Osteoblast (primary cell): ENCODE measurements at places on chromosomes 3 and 15.

GRCh38 chr15:46229263-46229662 is 594.4 kb downstream of the SQOR start:
- H3K4me1 ChIP-seq = no peaks in the 10 kb centered on the region
- no peak for DNase-seq
- no peak overlapping the region for H3K27ac ChIP-seq
- H3K36me3 ChIP-seq = no peaks in the 10 kb centered on the region

DNA sequence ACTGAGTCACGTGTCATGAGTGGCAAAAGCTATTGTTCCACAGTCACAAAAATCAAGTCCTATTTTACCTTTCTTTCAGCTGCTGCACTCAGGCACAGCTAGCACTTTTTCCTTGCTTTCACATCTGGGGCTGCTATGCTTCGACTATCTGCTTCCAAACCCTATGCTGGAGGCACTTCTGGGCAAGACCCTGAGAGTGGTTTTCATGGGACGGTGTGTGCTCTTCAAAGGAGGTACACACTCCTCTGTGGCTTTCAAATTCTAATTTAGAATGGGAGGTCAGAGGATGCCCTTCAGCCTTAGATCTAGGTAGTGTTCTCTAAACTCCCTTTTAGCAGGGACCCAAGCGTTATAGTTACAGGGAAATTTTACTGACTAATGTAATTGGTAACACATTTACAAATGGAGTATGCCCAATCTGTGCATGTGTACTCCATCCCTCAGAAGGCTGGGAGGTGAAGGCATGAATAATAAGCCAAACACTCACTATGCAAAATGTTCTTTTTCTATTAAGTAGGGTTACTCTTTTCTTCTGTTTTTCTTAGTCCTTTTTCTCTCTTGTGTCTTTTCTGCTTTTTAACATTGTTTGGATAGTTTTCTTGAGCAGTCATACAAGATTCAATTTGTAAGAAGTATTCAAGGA is 188.3 kb downstream of the LSAMP start:
- no peaks in the 10 kb centered on the region for H3K27me3 ChIP-seq
- H3K27ac ChIP-seq = no peak overlapping the region
- H3K4me3 ChIP-seq = no peak overlapping the region
- H3K36me3 ChIP-seq = no peaks in the 10 kb centered on the region

- no peak overlapping the region for H3K4me3 ChIP-seq
- peaks cover 42% of the 10 kb centered on the region for H3K4me1 ChIP-seq
- DNase-seq = peak; percentile 19
- H3K27ac ChIP-seq = no peak overlapping the region
- H3K36me3 ChIP-seq = peaks cover 55% of the 10 kb centered on the region
Measured at GRCh38 chr3:134481166-134481565, 4.6 kb downstream of the ANAPC13 start.

DNA sequence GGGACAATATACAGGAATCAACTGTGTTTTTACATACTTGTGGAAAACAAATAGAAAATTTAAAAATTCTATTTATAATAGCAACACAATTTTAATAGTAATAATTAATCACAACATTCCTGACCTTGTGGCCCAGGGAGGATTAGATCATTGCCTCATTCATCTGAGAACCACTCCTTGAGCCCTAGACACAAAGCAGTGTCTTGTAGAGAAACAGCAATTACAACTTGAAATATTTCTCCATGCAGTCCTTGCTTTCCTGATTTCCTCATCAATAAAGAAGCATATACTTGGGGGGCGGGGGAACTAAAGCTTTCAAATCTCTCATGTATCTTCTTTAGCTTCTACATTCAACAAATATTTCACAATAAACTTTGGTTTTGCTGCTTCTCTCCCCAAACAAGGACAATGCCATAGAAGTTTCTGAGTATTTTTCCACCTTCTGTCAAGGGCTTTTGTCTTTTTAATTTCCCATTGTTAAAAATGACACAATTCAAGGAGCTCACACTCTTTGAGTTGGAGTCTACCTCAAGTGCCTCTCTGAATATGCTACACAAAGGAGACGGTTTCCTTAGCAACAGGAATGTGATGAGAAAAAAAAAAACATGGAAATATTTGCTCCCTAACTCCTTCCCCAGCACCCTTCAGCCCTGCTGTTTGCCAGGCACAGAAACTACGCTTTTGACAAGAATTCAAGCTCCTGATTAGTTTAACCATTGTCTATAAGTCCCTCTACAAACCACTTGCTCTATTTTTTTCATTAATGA is 118.8 kb downstream of the ARPP21 start:
- H3K4me3 ChIP-seq = no peak overlapping the region
- H3K27ac ChIP-seq = no peak overlapping the region
- H3K36me3 ChIP-seq = no peaks in the 10 kb centered on the region
- DNase-seq = no peak
- H3K27me3 ChIP-seq = no peaks in the 10 kb centered on the region

- H3K27me3 ChIP-seq = no peaks in the 10 kb centered on the region
- no peak overlapping the region for H3K4me3 ChIP-seq
- H3K27ac ChIP-seq = no peak overlapping the region
Measured at GRCh38 chr3:117114517-117115265, 405.1 kb downstream of the TUSC7 start.

DNA sequence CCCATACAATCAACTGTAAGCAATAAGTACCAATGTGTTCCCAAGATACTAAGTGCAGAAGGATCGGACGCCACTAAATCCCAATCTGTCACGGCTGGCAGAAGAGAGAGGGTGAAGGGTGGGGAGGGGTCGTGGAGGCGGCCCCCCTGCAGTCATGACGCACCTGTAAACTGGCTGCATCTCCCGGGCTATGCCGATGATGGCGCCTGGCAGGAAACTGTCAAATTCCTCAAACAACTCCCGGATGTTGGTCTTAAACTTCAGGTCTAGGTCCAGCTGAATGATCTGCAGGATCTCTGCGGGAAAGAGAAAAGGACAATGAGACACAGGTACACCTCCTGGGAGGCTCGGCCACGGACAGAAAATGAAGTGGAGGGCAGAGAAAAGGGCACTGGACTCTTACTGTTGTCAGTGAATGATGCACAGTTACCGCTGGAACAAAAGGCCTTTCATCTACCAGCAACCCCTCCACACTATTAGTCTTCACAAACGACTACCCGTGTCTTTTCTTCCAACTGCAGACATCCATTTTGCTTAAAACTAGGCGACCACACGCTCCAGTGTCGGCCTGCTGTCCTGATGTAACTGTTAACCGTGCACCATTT is 114.6 kb downstream of the XXYLT1 start:
- no peaks in the 10 kb centered on the region for H3K36me3 ChIP-seq
- H3K27me3 ChIP-seq = no peaks in the 10 kb centered on the region
- no peak overlapping the region for H3K4me3 ChIP-seq
- peaks cover 56% of the 10 kb centered on the region for H3K4me1 ChIP-seq
- no peak overlapping the region for H3K27ac ChIP-seq

GRCh38 chr15:52218816-52219215 is 27.6 kb upstream of the GNB5 start:
- H3K27ac ChIP-seq = no peak overlapping the region
- DNase-seq = no peak
- no peaks in the 10 kb centered on the region for H3K36me3 ChIP-seq
- H3K27me3 ChIP-seq = no peaks in the 10 kb centered on the region

- H3K4me1 ChIP-seq = peaks cover 9% of the 10 kb centered on the region
- peak; percentile 84 for DNase-seq
- no peaks in the 10 kb centered on the region for H3K27me3 ChIP-seq
- H3K27ac ChIP-seq = no peak overlapping the region
- H3K4me3 ChIP-seq = no peak overlapping the region
Measured at GRCh38 chr3:37812499-37812896, 49.2 kb upstream of the CTDSPL start.

DNA sequence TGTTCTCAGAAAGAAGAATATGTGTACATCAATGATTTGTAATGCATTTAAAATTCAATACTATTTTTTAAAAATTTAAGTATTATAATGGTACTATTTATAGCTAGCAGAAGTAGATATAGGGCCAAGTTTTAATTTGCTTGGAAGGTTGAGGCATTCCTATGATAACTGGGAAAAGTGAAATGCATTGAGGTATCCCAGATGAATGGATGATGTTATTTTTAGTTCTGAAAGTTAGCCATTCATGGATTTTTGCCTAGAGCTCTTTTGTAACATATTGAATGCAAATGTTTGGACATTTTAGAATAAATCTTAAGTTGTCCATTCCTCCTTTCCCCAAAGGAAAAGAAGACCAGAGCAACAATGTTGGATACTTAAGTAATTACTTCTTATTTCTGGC is 47.6 kb downstream of the GAP43 start:
- no peak for DNase-seq
- no peaks in the 10 kb centered on the region for H3K36me3 ChIP-seq
- H3K27ac ChIP-seq = no peak overlapping the region

DNA sequence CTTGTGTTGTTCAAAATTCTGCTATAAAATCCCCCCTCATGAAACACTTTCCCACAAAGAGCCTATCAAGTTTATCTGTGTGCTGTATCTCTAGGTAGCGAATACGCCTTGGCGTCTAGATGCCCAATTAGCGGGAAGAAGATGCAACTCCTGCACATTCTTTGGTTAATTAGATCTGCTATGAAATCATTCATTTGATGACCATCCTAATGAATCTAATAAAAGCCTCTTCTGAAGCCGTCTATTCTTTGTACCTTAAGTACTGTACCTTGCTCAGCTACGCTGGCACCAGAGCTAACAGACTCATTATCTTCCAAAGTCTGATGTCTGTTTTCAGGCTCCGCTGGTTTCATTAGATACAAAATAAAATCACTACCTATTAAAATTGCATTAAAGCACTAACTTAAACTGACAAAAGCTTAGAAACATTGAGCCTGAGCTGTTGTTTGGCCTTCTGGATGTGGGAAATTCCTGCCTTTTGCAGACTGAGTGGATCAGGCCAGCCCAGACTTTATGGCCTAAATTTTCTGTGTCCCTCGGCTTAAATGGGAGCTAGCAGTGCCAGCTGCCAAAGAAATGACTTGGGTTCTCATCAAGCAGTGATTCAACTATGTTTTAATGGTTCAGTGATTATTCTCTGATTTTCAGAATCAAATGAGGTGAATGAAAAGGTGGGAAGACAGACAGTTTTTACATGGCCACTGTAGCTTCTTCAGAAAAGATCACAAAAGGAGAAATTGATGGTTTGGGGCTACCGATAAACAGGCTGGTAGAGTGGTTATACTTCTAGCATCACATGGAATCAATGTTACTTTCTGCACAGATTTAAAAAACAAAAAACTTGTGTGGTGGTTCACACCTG is 28.4 kb upstream of the CHST2 start:
- H3K4me3 ChIP-seq = no peak overlapping the region
- no peaks in the 10 kb centered on the region for H3K4me1 ChIP-seq
- no peak for DNase-seq
- no peaks in the 10 kb centered on the region for H3K27me3 ChIP-seq
- H3K36me3 ChIP-seq = no peaks in the 10 kb centered on the region

DNA sequence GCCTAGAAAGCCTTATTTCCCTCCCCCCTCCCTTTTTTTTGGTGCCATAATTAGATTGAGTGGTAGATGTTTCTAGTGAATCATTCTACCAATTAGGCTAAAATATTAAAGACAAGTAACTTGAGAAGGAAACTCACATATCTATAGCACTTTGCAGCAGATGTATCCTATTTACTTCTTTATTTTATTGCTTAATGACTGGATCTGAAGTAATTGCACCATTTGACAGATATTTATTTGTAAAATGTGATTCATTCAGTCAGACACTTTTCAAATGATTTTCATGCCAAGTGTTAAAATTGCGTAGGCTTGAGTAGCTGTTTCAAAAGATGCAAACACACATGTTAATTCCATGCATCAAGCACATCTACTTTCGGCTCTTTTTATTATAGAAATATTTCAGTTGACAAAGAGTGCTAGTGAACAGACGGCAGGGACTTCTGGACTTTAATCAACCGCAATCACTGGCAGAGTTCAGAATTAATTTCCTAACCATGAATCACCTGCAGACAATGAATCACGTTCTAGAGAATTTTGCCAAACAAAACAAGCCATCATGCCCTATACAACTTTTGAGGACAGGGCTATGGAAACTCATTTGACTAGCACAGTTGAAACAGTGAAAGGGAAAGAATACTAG is 636.8 kb downstream of the MECOM start:
- no peaks in the 10 kb centered on the region for H3K27me3 ChIP-seq
- no peaks in the 10 kb centered on the region for H3K36me3 ChIP-seq
- DNase-seq = peak; percentile 81
- H3K4me1 ChIP-seq = peaks cover 22% of the 10 kb centered on the region
- peak overlapping the region; percentile 54 for H3K4me3 ChIP-seq

DNA sequence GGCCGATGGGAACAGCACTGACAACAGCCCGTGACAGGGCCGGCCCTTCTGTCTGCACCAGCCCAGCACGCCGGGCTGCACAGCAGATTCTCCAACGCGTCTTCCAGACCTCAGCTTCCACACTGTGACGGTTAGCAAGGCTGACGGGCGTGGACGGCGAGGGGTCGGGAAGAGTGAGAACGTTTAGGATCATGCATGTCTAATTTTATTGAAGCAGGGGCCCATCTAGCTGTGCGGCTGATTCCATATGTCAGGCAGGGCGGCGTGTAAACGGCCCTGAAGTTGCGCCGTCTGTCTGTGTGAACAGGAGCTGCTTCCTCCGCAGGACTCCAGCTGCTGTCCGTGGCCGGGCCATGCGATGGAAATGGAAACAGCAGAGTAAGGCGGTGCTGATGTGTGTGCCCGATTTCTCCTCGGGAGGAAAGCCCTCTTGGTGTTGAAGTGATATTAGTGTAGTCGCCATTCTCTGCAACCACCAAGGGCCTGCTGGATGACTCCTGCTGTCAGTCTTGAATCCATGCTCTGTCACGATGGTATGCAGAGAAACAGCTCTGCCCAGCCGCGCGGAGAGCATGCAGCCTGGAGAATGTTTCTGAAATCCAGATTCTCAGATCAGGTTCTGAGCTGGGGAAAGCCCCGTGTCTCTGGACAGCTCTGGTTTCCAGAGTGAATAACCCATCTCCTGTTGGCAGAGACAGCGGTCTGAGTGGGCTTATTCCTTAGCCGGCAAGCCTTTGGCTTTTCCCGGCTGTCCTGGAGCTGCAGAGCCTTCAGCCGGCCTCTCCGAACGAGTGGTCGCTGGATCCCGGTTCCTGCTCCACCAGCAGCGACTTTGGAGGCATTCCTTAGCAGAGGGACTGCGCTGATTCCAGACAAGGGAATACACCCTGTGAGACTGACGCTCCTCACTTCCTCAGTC is 158.1 kb upstream of the UBE3A start:
- DNase-seq = no peak
- no peaks in the 10 kb centered on the region for H3K4me1 ChIP-seq
- H3K36me3 ChIP-seq = no peaks in the 10 kb centered on the region
- no peak overlapping the region for H3K27ac ChIP-seq

DNA sequence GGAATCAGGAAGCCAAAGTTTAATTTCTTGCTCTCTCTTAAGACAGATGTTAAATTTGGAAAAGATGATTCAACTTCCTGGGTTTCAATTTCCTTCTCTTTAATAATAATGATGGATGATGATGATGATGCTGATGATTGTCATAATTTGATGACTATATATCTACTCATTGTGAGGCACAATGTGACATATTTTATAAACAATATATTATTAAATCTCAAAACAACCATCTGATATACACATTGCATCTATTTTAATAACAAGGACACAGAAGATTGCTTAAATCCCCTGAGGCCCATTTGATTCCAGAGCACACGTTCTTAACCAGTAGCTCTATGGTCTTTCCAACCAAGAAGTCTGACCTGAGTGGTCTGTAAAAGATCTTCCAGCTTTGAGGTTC is 124.0 kb downstream of the CNTN6 start:
- H3K27ac ChIP-seq = no peak overlapping the region
- DNase-seq = no peak
- no peaks in the 10 kb centered on the region for H3K36me3 ChIP-seq
- H3K4me3 ChIP-seq = no peak overlapping the region
- no peaks in the 10 kb centered on the region for H3K27me3 ChIP-seq

GRCh38 chr15:101689901-101690300 is 34.4 kb downstream of the TARS3 start:
- no peak overlapping the region for H3K4me3 ChIP-seq
- H3K27ac ChIP-seq = no peak overlapping the region
- H3K27me3 ChIP-seq = no peaks in the 10 kb centered on the region
